Ascending aorta (tissue), 2 donors: ENCODE measurements at places on chromosomes 7 and 10. TPM values are rescaled to one million over a fixed set of nuclear protein-coding genes. Genes with fewer than 3 reads are reported as not detected.

SERPINE1 gene
- 1,267 TPM for total RNA-seq

ZNF239 gene
- total RNA-seq, result 7.1 TPM

PNLIP gene
- not detected for total RNA-seq

TMEM120A gene
- total RNA-seq, result 24.2 TPM

LRRN3 gene
- total RNA-seq, result 1.7 TPM

GRCh38 chr10:63520500-63521415, at the start of gene REEP3:
REEP3 (plus strand) TSS chr10:63521401; CDS start chr10:63521546, 145 bp downstream.
- no peaks in the 10 kb centered on the region for H3K4me1 ChIP-seq
- H3K36me3 ChIP-seq, result no peaks in the 10 kb centered on the region

DNA sequence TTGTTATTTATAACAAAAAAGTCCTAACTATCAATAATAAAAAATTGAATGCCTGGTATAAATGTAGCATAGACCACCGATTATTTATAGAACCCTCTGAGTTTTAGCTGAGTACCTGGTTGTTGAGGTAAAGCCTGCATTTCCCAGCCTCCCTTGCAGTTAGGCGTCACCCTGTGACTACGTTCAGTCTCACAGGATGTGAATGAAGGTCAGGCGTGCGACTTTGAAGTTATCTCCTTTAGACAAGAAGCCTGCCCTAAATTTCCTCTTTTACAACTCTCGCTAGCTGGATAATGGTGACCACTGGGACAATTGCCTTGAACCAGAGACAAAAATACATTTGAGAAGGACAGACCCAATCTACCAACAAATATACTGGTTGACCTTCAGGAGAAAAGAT, 67.5 kb upstream of the TES start:
- H3K4me3 ChIP-seq, result no peak overlapping the region
- H3K4me1 ChIP-seq, result no peaks in the 10 kb centered on the region
- no peak overlapping the region for H3K27ac ChIP-seq
- H3K27me3 ChIP-seq, result no peaks in the 10 kb centered on the region
- no peak for DNase-seq

- H3K4me1 ChIP-seq, result no peaks in the 10 kb centered on the region
- H3K4me3 ChIP-seq, result no peak overlapping the region
- H3K27me3 ChIP-seq, result no peaks in the 10 kb centered on the region
- no peaks in the 10 kb centered on the region for H3K36me3 ChIP-seq
- no peak for DNase-seq
These were observed 98.5 kb upstream of the INSIG1 start for GRCh38 chr7:155198901-155199845.

DNA sequence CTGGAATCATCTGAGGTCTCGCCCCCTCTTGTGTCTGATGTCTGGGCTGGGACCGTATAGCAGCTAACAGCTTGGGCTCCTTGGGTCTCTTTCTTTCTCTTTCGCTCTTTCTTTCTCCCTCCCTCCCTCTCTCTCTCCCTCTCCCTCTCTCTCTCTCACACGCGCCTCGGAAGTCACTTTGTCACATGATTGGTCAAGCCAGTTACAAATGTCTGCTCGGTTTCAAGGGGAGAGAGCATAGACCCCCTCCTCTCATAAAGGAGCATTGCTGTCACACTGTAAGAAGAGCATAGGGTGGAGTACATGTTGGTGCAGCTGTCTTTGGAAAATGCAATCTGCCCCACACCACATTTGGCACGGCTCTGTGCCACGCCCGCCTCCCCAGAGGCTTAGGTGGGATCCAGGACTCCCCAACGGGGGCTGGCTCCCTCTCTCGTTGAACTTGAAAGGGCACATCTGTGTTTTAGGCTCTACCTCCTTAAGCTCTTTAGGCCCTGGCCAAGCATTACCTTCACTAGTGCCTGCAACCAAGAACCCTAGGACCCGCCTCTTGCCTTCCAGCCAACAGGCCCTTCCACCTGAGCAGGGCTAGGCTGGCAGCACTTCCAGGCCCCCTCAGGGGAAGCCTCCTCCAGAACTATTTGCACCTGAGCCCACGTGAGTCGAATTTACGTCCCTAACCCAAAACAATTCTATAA, 61.9 kb upstream of the CACUL1 start:
- H3K4me3 ChIP-seq, result no peak overlapping the region
- H3K27me3 ChIP-seq, result no peaks in the 10 kb centered on the region
- no peak overlapping the region for H3K27ac ChIP-seq
- H3K4me1 ChIP-seq, result no peaks in the 10 kb centered on the region

DNA sequence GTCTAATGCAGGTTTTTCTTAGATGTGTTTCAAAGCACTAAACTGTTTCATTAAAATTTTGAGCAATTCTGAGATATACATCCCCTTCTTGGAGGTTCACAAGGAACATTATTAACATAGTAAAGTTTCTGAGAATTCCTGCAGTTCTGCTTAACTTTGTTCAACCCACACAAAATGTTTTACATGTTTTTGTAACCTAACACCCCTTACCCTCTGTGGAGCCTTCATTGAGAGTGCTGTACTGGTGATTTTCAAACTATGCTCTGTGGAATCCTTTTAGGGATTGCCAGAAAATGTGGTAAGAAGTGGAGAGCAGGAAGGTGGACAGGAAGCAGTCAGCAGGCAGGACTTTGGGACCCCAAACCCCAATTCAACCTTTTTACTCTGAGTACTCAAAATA, 53.6 kb upstream of the ABCB5 start:
- no peaks in the 10 kb centered on the region for H3K4me1 ChIP-seq
- DNase-seq, result no peak
- no peaks in the 10 kb centered on the region for H3K36me3 ChIP-seq
- H3K27me3 ChIP-seq, result no peaks in the 10 kb centered on the region
- H3K27ac ChIP-seq, result no peak overlapping the region

DNA sequence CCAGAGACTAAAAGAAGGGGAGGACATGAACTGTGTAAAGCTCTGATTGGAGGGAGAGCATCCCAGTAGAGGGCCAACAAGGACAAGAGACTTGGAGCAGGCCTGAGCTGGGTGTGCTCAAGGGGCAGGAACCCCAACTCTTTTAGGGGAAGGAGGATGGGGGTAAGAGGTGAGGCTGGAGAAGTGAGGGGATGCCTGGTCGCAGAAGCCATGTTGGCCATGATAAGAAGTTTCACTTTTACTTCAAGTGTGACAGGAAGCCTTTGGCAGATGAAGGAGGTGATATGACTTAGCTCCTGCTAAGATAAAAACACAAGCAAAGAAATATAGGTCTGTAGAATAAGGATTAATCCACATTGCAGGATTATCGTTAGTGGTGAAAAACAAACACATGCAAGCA, 208.3 kb downstream of the JAZF1 start:
- H3K4me3 ChIP-seq, result no peak overlapping the region
- no peaks in the 10 kb centered on the region for H3K4me1 ChIP-seq
- DNase-seq, result no peak
- H3K27me3 ChIP-seq, result no peaks in the 10 kb centered on the region
- H3K27ac ChIP-seq, result no peak overlapping the region

DNA sequence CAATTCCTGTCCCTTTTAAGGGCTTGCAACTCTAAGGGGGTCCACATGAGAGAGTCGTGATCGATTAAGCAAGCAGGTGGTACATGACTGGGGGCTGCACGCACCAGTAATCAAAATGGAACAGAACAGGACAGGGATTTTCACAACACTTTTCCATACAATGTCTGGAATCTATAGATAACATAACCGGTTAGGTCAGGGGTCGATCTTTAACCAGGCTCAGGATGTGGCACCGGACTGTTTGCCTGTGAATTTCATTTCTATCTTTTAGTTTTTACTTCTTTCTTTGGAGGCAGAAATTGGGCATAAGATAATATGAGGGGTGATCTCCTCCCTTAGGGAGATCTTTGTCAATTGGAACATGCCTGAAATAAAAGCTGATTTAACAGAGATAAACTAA, 370.1 kb downstream of the IPMK start:
- H3K4me3 ChIP-seq, result no peak overlapping the region
- no peaks in the 10 kb centered on the region for H3K36me3 ChIP-seq
- no peak for DNase-seq
- H3K4me1 ChIP-seq, result no peaks in the 10 kb centered on the region

DNA sequence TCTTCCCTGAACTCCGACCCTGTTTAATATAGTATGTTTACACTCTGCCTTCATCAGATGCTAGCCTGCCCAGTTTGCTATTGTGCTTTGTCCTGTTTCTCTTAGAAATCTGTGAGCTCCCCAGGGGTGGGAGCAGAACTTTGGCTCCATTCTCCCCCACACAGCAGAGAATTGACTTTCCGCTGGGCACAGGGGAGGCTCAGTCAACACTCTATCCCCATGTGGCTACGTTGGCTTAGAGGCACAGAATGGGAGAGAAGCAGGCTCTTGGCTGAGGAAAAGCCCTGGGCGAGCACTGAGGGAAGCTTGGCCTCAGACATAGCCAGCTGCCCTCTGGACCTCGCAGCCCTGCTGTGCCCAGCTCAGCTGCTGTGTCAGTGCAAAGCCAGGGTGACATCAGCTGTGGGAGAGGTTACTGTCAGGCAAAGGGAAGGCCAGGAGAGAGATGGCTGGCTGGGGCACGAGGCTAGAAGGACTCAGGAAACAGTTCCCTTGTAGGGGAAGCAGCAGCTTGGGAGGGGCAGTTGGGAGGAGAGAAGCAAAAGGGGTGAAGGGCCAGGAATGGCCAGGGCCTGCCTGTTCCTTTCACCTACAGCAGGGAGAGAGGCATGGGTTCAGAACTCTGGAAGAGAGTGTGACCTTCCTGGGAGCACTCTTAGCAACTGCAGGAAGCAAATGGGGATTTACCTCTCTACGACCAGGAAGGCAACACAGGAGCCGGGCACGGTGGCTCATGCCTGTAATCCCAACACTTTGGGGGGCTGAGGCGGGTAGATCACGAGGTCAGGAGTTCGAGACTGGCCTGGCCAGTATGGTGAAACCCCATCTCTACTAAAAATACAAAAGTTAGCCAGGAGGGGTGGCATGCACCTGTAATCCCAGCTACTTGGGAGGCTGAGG, 5.8 kb upstream of the SCD start:
- peak overlapping the region; percentile 21 for H3K27ac ChIP-seq
- H3K27me3 ChIP-seq, result no peaks in the 10 kb centered on the region
- H3K36me3 ChIP-seq, result no peaks in the 10 kb centered on the region
- no peak overlapping the region for H3K4me3 ChIP-seq
- no peaks in the 10 kb centered on the region for H3K4me1 ChIP-seq

DNA sequence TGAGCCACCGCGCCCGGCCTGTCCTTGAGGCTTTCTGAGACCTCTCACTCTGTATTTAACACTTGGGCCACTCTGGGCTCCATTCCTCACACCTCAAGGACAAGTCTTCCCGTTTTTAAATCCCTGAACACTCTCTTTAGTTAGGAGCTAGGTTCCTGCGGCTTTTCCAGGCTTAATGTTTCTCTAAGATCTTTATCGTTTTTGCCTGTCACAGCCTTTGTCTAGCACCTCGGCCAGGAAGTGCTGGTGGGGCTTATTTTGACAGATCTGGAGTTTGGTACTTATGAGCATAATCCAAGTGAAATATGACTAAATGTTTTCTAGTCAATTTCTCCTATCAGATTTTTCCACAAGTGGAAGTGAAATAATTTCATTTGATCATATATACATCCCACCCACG, 186.6 kb downstream of the DPY19L1 start:
- H3K4me1 ChIP-seq, result no peaks in the 10 kb centered on the region
- no peak for DNase-seq
- no peaks in the 10 kb centered on the region for H3K36me3 ChIP-seq
- no peak overlapping the region for H3K4me3 ChIP-seq
- H3K27me3 ChIP-seq, result no peaks in the 10 kb centered on the region
- H3K27ac ChIP-seq, result no peak overlapping the region

DNA sequence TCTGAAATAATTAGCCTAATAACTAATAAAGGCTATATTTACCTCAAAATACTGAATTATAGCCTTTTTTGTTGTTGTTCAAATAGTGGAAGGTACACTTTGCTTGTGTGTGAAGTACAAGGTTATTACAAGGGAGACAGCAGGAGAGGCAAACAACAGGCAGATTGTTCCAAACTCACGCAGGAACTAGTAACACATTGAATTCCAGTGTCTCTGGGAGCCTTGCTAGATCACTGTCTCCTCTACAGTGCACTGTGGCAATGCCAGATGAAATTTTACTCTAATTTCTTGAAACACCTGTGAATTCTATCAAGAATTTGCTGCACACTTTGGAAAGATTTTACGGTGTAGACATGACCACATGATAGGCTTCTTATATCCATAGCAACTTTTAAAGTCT, 112.6 kb downstream of the MDFIC start:
- no peaks in the 10 kb centered on the region for H3K36me3 ChIP-seq
- no peaks in the 10 kb centered on the region for H3K27me3 ChIP-seq
- H3K4me3 ChIP-seq, result no peak overlapping the region
- no peak overlapping the region for H3K27ac ChIP-seq
- no peak for DNase-seq

- no peaks in the 10 kb centered on the region for H3K27me3 ChIP-seq
- H3K4me1 ChIP-seq, result peaks cover 17% of the 10 kb centered on the region
- DNase-seq, result no peak
- H3K36me3 ChIP-seq, result no peaks in the 10 kb centered on the region
- no peak overlapping the region for H3K27ac ChIP-seq
- H3K4me3 ChIP-seq, result no peak overlapping the region
These were observed 29.7 kb downstream of the KIAA1217 start for GRCh38 chr10:24238519-24239247.

DNA sequence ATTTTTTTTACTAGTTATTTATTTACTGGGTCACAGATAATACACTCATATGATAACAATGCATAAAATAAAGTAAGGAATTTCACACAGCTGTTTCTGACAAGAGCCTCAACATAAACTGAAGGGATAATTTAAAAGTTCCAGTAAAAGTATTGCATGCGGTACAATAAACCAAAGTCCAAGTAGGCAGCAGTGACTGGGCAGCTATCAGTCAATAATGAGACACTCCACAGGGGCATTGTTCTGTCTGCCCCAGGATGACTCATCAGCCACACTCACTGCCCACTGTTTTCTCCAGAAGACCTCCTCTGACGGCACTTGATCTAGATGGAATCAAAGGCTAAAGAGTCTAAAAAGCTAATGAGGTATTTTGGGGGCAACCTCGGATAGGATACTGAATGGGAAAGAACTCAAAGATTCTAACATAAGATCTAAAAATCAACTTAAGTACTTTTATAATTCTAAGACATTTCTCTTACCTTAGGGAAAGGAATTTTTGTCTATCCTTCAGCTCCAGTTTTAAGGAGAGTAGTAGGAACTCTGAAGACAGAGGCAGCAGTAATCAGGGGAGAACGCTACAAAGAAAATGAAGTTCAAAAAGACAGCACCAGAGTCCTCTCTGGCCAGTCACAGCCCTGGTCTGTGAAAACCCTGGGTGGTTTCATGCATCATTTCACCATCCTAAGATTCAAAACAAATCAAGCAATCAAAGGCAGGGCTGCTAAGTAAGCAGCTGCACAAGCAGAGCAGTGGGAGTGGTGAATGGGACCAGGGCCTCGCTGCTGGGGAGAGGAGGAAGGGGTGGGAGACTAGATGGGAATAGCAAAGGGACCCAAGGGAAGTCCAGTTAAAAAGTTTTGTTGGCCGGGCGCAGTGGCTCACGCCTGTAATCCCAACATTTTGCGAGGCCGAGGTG, 175.1 kb downstream of the AVL9 start:
- no peak overlapping the region for H3K27ac ChIP-seq
- no peaks in the 10 kb centered on the region for H3K4me1 ChIP-seq
- no peaks in the 10 kb centered on the region for H3K27me3 ChIP-seq
- H3K36me3 ChIP-seq, result no peaks in the 10 kb centered on the region
- no peak overlapping the region for H3K4me3 ChIP-seq

GRCh38 chr7:102404005-102404861, 8.1 kb downstream of the PRKRIP1 start:
- no peak overlapping the region for H3K4me3 ChIP-seq
- H3K27ac ChIP-seq, result no peak overlapping the region
- no peak for DNase-seq
- H3K36me3 ChIP-seq, result peaks cover 91% of the 10 kb centered on the region
- H3K27me3 ChIP-seq, result no peaks in the 10 kb centered on the region

GRCh38 chr10:66752714-66753113, 173.1 kb upstream of the LRRTM3 start:
- H3K4me1 ChIP-seq, result no peaks in the 10 kb centered on the region
- no peaks in the 10 kb centered on the region for H3K36me3 ChIP-seq
- DNase-seq, result no peak
- H3K27me3 ChIP-seq, result no peaks in the 10 kb centered on the region
